ENCODE measurements at places on chromosomes 13 and 19.
A peak's percentile ranks its signal among the peaks of the same experiment; 100 is the strongest.

DNA sequence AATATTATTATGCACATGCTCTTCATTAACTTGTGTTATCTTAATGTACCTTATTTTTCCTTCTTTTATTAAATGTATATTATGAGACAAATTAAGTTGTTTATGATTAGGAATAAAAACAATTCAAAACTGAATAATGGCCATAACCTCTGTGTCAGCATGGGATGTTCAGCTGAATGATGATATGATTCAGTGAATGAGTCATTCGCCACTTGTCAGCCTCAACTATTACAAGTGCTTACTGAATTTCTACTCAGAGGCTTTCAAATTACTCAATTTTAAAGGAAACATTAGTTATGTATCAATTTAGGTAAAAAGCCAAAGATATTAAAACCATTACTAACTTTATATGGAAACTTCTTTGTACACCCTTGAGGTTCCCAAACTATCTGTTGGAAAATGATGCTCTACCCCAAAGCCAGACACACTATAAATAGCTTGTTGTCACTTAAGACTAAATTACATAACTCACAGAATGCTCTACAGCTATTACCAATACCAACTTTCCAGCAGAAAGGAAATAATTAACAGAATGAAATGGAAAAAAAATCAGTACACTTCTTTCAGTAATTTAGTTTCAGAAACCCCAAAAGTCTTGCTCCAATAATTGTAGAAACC, 14.4 kb downstream of the LIG4 start:
- no peak for DNase-seq

DNA sequence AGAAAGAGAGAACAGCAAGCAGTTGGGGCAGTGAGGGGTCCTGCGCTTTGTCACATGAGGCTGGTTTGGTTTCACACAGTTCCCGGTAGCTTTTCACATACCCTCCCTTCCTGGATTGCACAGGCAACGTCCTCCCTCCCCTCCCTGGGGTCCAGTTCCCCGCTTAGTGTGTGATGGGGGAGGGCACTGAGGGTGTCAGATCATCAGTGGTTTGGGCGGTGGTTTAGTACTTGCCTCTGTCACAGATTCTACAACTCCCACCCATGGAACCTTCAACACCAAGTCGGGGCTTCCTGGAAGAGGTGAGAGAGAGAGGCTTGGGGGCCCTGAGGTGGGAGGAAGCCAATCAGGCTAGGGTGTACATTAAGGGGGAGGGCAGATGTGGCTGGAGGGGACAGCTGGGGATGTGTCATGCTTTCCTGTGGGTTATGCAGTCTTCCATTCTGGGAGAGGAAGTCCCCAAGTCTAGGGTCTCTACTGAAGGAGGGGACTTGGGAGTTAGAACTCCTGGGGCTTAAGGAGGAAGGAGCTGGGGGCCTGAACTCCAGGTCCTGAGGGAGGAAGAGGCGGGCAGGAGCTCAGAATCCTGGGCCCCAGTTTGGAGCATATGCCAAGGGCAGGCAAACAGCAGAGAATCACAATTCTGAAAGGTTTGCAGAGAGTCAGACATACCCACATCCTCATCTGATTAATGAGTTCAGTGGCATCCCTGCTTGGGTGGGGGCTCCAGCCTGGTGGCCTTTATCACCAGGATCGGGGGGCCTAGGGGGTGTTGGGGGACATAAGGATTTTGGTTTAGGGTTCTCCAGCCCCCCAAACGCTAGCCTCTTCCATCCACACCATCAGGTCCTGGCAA, at the start of gene NKG7:
NKG7 (minus strand) TSS at position 6 of the 856 bp plus-strand sequence. CDS start 119 bp downstream, outside the sequence.
- DNase-seq: peak; percentile 83

DNA sequence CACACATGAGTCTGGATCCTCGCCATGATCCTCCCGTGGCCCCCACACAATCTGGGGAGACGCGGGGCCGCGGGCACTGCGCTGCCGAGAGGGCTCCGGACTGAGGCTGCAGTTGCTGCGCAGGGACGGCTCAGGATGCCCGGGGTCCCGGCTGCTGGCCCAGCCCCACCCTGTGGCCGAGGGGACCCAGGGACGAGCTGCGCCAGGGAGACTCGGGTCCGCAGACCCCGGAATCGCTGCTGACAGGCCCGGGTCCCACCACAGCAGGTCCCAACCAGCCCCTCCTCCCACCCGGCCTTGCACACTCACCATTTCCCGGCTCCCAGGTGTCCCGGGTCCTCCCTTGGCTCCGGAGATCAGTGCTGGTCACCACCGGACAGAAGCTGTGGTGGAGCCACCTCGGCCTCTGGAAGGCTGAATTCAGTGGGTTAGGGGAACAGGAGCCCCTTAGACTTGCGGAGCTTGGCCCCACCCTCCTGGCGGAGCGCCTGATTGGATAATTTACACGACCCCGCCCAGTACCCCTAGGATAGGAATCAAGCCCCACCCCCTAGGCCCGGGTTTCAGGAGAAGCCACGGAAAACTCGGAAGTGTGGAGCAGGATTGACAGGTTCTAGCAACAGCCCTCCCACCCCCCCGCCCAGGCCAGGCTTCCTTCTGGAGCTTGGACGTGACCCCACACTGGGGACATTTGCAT, 57.4 kb downstream of the ZNF44 start:
- DNase-seq: no peak

GRCh38 chr13:23608701-23609413, 38.6 kb downstream of the TNFRSF19 start:
- no peak for DNase-seq

DNA sequence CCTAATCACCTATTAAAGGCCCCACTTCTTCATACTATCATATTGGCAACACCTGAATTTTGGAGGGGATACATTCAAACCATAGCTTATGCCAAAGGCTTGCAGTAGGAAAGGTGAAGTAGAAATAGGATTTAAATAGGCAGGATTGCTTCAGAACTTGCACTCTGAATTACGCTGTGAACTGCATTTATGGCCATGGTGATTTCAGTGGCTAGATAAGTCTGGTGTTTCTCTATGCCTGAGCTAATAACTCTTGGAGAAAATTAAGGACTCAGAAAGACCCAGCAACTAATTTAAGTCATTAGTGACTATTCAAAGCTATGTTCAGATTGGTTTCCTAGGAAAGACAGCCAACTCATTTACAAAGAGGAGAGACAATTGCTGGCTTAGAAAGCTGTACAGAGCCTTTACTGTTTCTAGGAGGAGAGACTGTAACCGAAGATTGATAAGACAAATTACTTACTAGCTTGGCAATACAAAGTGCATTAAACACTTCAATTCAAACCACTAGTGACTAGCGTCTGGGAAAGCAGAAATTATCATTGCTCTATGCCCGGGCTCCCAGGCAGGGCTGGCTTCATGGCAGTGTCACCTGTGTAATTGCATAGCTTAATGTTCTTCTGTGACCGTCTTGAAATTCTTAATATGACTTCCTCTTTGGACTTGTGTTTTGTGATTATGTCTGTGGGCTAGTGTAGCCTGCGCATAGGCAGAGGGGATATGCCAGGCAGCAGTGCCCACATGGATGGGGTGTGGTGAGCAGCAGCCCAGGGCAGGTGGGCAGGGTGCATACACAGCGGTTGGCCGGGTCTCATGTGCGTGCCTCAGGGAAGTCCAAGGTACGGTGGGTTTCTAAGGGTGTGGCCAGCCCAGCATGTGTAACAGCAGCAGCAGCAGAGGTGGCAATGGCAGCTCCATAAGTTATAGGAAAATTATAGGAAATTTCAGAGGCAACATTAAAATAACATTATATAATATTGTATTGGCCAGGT, 60.1 kb downstream of the KL start:
- no peak for DNase-seq
